ENCODE measurements at places on chromosomes 2 and 18. TPM values are rescaled to one million over a fixed set of nuclear protein-coding genes. Genes with fewer than 3 reads are reported as not detected.

GRCh38 chr2:65655000-65655399 is 222.6 kb upstream of the SPRED2 start:
- DNase-seq: no peak

GRCh38 chr2:179403624-179404023 is 139.0 kb upstream of the SESTD1 start:
- DNase-seq: no peak

SPEG gene
- 94.6 TPM for total RNA-seq

GRCh38 chr2:29206941-29207340 is 91.7 kb downstream of the CLIP4 start:
- DNase-seq: no peak

DNA sequence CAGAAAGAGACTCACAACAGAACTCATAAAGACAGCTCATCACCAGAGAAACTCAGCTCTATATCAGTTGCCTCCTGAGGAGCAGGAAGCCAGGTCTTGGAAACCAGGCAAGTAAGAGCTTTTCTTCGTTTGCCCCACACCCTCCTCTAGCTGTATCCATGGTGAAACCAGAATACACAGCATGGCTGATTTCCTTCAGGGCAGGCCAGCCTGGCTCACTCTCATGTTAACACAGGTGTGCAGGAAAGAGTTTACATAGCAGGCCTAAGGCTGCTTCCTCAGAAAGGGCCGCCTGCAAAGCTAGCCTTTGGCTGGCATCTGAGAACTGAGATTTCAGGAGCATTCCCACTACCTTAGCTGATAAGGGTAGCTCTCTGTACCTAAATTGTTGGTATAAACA is 65.7 kb downstream of the KLHL14 start:
- no peak for DNase-seq

GRCh38 chr18:9803698-9804516 is 81.9 kb upstream of the TXNDC2 start:
- DNase-seq: peak; percentile 72

MRPL44 gene
- 29.5 TPM for total RNA-seq

TUBB8B gene
- not detected for total RNA-seq

- DNase-seq: no peak
These were observed 36.6 kb upstream of the TWIST2 start for GRCh38 chr2:238811293-238811692.

FAP gene
- total RNA-seq: 1.4 TPM

FOXD4L1 gene
- total RNA-seq: 0.21 TPM

TTL gene
- 39.2 TPM for total RNA-seq

LRATD1 gene
- total RNA-seq: 2.9 TPM

- DNase-seq: no peak
These were observed 698.7 kb downstream of the TDRD15 start for GRCh38 chr2:21822505-21822904.

GRCh38 chr18:3140986-3141639 is 78.7 kb downstream of the MYOM1 start:
- no peak for DNase-seq

- no peak for DNase-seq
These were observed 55.5 kb downstream of the EMILIN2 start for GRCh38 chr18:2902327-2902726.

- no peak for DNase-seq
These were observed 284.9 kb downstream of the OSR1 start for GRCh38 chr2:19073522-19073921.

CGREF1 gene
- 5.6 TPM for total RNA-seq

DNA sequence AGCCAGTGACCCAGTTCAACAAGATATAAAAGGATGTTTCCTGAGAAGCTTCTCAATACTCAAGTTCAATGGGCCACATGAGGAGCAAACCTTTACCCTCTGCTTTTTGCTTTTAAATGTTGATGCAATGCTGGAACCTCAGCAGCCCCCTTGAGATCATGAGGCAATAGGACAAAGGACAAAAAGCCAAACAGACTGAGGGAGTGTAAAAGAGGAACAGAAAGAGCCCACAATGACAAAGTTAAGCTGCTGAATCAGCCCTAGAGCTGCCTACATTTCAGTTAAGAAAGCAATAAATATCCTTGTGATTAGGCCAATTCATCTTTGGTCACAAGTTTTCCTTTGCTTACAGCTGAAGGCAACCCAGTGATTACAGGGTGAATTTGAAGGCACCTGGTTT is 76.9 kb downstream of the MRO start:
- no peak for DNase-seq

TWIST2 gene
- total RNA-seq: 8.3 TPM

DNA sequence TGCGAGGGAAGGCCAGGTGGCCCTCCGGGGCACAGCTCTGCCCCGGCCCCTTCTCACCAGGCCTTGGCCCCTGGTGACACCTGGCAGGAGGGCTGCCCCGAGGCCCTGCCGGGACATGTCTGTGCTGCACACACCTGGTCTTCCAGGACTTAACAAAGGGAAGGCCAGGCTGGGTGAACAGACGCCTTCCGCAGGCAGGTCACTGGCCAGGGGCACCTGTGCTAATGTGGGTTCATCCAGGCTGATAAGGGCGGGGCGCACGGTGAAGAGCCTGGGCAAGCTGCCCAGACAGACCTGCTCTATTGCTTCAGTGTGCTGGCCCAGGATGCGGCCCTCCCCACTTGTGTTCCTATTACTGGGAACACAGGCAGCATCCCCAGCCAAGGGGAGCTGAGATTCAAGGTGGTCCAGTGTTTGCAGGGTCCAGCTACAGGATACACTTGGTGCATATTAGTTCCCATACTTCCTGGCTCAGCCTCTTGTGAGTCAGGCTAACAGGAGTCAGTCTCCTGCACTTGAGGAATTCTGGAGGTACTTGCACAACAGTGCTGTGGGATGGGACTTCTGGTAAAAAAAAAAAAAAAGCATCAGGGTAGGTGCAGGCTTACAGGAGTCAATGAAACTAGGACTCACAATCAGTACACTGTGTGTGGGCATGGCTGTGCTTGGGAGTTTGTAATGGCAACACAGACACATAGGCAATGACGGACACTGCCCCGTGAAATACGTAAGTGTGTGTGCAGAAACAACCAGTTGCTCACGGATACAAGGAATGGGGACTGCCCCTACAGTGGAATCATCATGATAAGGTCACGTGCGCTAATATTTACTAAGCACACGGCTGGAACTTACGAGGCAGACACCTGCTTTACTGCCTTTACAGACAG is 261.4 kb downstream of the TWIST2 start:
- no peak for DNase-seq

- DNase-seq: no peak
These were observed 748.2 kb upstream of the ACVR2A start for GRCh38 chr2:147096671-147097070.

RBKS gene
- total RNA-seq: 3.3 TPM

RNPEPL1 gene
- total RNA-seq: 47.3 TPM

TRIM54 gene
- 92.1 TPM for total RNA-seq

DNA sequence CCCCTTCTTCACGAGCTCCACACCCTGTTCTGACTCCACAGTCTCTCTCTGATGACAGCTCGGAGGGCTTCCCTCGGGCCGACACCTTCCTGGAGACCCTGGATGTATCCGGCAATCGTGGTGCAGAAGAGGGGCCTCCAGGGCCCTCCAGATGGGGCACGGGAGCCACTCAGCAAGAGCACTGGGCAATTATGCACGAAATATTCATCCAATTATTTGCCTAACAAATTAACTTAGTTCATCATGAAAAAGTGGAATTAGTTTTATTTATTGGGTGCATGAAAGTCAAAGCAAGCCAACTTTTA is 277.3 kb upstream of the HDAC4 start:
- no peak for DNase-seq

PLGLB1 gene
- total RNA-seq: 0.84 TPM

ARHGEF4 gene
- total RNA-seq: 8.3 TPM

DUSP2 gene
- total RNA-seq: 2.4 TPM

DNA sequence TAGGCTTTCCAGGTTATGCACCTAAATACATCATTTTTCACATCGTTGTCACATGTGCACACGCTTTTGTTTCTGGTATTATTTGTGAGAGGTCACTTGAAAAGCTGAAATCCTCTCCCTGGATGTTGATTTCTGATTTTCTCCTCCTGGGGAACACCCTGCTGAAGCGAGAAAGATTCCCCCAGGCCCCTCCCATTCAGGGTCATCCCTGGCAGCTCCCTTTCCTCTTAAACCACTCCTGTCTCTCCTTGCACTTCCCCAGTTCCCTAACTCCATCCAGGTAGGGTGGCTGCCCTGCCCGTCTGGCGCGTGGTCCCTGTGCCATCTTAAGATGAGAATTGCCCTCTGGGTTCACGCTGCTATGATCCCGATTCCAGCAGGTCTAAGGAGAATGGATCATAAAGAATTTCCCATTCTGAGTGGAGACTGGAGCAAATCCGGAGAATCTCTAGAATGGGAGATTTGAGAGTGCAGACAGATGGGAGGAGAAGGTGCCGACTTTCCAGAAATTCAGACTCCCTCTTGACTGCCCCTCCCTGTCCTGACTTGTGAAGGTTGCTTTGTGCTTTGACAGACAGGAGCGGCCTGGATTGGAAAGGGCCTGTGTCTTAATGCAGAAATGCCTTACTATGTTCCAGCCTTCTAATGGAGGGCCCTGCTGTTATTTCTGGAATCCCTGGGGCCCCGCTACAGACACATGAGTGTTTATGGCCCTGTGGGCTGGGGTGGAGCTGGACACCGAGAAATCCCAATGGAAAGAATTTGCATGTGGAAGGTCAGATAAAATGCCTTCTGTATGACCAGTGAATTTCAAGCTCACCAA is 1.3 kb upstream of the YWHAQ start:
- DNase-seq: no peak

GRCh38 chr2:176725873-176726645 is 456.8 kb downstream of the MTX2 start:
- DNase-seq: no peak

TMEFF2 gene
- total RNA-seq: 0.47 TPM

ALKAL2 gene
- 0.68 TPM for total RNA-seq

GRCh38 chr2:218708086-218708485 is 2.5 kb upstream of the TTLL4 start:
- DNase-seq: no peak

MC2R gene
- not detected for total RNA-seq

DNA sequence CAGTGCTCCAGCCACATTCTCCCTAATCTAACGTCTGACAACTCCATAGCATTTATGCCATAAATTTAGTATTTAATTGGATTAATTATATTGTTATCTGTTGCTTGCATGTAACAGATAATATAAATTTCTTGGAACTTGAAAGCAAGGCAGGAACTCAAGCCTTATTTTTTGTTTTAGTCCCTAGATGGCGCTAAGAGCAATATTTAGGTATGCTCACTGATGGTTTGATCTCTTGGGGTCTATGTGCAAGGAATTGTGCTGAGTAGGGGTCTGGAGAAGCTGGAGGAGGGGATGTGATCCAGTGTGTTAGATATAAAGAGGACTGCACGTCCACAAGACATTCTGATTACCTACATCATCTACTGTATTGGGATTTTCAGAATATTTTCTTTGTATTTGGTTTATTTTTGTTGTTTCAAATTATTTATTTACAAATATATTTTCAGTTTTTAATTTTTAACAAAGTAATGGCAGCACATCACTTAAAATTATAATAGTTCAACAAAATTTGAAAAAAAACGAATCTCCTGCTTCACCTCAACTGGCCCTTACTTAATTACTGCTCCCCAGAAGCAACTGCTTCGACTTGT is 32.8 kb downstream of the KATNAL2 start:
- DNase-seq: no peak

DNA sequence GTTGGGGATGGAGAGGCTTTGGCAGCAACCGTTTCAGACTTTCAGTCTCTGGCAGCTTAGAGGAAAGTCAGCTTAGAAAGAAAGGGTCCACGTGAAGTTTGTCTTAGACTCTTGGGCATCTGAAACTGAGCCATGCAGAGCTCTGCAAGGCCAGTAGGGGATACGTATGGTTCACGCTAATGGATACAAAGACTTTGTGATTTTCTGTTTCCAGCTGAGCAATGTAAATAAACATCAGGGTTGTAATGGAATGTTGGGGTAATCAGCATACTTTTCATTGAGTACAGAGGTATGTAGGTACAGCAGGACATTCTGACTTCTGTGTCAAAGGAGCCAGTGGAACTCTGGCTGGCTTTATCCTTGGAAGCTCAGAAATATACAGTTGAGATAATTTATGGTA is 31.0 kb downstream of the RALB start:
- no peak for DNase-seq

- no peak for DNase-seq
These were observed 26.0 kb downstream of the GALNT5 start for GRCh38 chr2:157283468-157283867.

GRCh38 chr2:202681688-202682205 is 47.0 kb downstream of the FAM117B start:
- DNase-seq: no peak

EPHA4 gene
- total RNA-seq: 84.1 TPM

BBS5 gene
- 8.5 TPM for total RNA-seq

HNRNPA3 gene
- 117 TPM for total RNA-seq

- DNase-seq: no peak
These were observed 643.0 kb upstream of the FAM98A start for GRCh38 chr2:34241905-34242762.

DNA sequence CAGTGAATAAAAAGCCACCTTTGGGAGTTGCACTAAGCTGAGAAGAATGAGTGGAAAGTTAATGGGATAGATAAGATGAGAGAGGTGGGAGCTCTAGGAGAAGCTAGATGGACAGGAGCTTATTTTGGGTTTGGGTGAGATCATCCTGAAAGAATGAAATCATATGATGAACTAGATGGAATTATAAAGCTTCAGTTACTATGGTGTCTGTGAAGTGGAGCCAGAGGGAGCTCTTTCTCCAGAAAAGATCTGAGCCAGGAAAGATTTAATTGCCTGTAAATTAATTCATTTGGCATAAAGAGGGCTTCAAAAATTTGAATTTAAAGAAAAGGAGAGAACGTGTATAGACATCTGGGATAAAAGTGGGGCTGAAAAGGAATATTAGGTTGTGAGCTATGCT is 10.3 kb downstream of the DNAH6 start:
- DNase-seq: no peak

AGXT gene
- 0.29 TPM for total RNA-seq

All from left cardiac atrium (tissue), 4 donors.